ENCODE measurements at places on chromosomes 13 and 19.

DNA sequence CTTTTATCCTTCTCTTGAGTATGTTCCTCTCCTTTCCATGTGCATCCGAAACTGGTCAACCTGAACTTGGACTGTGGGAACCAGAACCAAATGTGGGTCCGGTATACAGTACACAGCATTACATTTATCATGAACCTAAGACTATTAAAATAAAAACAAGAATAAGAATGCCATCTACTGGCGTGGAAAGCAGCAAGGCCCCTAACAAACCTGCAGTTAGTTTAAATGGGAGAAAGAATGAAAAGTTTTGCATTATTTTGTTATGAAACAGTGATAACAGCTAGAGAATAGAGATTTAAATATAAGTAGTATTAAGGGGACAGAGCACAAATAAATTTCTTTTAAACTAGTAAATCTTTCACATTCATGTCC is 159.5 kb downstream of the RBM26 start:
- DNase-seq: no peak

DNA sequence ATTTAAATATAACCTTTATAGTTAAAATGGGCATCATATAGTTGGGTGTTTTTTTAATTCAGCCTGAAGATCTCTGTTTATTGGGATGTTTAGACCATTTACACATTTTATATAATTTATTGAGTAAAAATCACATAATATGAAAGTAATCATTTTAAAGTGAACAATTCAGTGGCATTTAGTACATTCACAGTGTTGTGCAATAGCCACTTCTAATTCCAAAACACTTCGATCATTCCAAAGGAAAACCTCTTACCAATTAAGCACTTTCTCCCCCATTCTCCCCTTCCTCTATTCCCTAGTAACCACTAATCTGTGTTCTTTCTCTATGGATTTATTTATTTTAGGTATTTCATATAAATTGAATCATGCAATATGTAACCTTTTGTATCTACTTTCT is 30.2 kb downstream of the ZNF527 start:
- no peak for DNase-seq

DNA sequence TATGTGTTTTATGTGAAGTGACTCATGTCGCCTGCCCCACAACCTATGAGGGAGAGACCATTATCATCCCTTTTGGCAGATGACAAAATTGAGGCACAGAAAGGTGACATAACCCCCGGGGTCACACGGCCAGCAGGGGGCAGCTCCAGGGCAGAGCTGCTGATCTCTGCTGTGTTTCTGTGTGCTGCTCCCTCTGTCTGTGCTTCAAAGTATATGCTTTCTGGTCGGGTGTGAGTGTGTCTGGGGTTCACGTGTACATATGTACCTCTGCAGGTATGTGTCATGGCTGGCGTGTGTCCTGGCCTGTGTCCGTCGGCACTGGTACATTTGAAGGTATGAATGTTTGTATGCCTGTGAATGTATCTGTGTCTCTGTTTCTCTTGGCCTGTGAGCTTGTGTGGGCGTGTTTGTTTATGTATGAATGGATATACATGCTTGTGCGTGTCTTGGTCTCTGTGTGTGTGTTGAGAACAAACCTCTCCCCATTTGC is 7.1 kb downstream of the LIPE start:
- peak; percentile 74 for DNase-seq

DNA sequence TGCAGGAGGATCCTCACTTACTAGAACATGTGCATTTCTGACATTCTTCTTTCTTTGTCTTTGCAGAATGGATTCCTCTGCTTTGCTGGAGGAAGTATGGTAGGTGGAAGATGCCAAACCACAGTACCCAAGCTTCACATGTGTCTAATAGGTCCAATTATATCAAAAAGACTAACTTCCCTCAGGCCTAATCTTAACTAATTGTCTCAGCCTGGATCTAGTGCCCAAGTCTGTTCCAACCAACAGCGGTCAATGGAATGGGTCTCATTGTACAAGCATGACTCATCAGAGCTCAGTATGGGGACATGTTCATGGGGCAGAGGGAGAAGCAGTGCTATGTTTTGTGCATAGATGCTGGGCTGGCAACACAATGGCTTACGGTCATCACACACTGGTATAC is 81.6 kb upstream of the CSNK1A1L start:
- DNase-seq: no peak

DNA sequence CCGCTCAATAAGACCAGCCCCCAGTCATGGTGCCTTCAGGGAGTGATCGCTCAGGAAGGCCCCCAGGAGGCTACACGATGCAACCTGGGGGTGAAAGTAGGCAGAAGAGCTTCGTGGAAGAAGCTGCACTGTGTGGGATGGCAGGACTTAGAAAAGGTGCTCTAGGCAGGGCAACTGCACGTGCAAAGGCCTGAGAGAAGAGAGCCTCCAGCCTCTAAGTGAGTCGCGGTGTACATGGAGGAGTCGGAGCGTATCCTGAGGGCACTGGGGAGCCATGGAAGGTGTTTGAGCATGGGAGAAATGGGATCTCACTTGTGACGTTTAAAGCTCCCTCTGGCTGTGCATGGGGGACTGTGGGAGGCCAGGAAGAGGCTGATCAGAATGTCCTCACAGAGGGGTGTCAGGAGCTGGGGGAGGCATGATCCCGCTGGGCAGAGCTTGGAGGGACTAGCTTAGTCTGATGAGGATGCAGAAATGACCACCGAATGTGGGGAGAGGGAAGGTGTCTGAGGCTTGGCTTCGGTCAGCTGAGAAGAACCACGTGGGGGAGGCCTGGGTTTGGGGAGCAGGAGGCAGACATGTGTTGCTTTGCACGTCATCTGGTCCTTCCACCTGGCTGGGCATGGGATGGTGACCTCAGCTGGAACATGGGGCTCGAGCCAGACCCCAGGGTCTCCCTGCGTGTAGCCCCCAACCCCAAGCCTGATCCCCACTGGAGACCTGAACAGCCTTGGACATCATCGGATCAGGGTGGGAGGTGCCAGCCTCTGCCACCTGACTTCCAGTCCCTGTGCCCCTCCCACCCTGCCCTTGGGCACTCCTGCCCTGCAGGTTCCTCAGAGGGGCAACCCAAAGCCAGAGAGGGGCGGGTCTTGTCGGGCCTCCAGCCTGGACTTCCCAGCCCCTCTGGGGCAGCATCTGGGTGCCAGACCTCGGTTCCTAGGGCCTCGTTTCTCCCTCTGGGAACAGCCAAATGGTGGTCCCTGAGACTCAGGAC is 1.1 kb downstream of the APC2 start:
- no peak for DNase-seq

- DNase-seq: no peak
These were observed 8.6 kb downstream of the TLE2 start for GRCh38 chr19:3020321-3020960.

DNA sequence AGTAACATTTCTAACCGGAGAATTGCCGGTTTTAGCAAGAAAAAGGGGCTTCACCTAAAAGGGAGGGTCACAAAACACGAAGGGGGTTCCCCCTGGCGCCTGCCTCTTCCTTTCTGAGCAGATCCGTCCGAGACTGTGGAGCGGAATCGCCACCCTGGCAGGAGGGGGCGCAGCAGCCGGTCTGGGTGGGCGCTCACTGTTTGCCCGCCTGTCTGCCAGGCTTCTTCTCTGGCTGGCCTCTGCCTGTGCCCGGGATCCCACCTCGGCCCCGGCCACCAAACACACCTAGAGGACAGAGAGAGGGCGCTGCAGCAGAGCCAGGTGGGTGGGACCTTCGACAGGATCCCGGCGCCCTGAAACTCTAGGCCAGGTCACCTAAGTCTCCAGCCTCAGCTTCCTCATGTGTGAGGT is 15.6 kb downstream of the LSM4 start:
- DNase-seq: no peak

- DNase-seq: no peak
These were observed 613.2 kb upstream of the SLITRK5 start for GRCh38 chr13:87057807-87058520.

- no peak for DNase-seq
These were observed 43.5 kb upstream of the SHISA2 start for GRCh38 chr13:26095338-26095737.

GRCh38 chr13:74444161-74444571 is 310.0 kb upstream of the KLF12 start:
- DNase-seq: no peak

GRCh38 chr13:22789027-22789593 is 391.7 kb upstream of the SGCG start:
- no peak for DNase-seq

DNA sequence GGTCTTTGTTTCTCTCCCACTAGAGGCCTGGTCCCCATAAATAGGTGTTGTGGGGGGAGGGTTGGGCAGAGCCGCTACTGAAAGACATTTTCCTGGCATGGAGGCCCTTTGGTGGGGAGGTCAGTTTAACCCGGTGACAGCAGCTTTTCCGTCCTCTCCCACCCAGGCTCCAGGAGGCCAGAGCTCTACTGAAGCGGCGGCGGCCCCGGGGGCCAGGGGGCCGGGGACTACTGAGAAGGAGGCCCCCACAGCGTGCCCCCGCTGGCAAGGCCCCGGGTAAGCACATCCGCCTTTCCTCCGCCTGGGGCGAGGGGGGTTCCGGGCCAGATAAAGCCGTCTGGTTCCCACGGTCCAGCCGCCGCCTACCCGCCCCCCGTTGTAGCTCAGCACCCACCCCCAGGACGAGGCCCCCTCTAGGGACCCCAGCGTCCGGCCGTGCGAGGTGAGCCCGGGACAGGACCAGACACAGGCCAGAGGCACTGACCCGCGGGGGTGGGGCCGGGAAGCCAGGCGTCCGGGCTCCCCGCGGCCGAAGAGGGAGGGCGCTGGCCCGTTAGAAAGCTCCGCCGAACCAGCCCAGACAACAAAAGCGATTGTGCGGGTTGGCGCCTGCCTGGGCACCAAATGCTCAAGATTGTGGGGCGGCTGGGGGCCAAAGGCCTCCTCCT is 1.1 kb upstream of the LTBP4 start:
- no peak for DNase-seq

GRCh38 chr13:113446488-113446854 is 6.8 kb downstream of the ADPRHL1 start:
- no peak for DNase-seq

- no peak for DNase-seq
These were observed 511.7 kb downstream of the SLITRK6 start for GRCh38 chr13:85287528-85287927.

DNA sequence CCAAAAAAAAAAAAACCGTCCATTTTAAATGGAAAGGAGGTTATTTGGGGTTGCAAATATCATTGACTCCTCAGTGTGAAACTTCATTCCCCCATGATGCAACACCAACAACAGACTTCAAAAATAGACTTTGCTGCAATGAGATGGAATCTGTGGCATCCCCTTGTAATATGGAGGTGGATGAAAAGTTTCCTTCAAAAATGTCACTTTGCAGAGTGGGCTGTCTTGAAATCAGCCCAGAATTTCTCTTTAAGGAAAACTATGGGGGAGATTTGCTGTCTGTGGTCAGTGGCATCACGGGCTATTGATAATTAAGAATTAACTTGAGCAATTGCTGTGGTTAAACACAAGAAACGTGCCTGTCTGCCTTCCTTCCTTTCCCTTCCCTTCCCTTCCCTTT is 1.5 kb downstream of the GPR18 start:
- DNase-seq: no peak

GRCh38 chr13:66689628-66690027 is 540.5 kb downstream of the PCDH9 start:
- no peak for DNase-seq

GRCh38 chr19:2823646-2824045 is 4.0 kb downstream of the ZNF554 start:
- no peak for DNase-seq

DNA sequence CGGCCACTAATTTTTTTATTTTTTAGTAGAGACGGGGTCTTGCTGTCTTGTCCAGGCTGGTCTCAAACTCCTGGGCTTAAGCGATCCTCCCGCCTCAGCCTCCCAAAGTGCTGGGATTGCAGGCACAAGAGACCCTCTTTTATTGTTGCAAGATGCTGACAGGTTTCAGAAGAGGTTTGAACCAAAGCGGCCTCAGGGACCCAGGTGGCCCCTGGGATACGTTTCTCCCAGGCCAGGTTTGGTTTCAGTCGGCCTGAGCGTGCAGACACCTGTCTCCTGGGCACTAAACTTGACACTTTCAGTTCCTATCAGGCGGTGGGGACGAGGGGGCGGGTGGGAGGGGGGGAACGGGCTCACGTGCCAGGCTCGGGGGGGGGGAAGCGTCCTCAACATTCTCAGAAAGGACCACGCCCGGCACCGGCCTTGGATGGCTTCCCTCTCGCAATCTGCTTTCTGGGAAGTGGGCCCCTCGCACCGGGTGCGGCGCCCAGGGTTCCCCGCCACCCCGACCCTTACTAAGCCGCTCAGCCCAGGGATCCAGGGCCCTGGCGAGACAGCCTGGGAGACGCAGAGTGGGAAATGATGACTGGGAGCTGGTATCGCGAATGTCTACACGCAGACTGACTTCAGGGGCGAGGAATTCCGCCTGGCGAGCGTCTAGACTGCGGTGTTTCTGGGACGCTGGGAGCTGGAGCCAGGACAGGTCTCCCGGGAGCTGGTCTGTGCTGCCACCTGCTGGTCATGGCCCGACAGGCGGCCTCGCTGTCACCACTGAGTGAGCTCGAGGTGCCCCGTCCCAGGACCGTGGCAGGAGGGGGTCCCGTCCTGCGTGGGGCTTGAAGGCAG is 91.6 kb downstream of the GNG7 start:
- peak; percentile 87 for DNase-seq

DNA sequence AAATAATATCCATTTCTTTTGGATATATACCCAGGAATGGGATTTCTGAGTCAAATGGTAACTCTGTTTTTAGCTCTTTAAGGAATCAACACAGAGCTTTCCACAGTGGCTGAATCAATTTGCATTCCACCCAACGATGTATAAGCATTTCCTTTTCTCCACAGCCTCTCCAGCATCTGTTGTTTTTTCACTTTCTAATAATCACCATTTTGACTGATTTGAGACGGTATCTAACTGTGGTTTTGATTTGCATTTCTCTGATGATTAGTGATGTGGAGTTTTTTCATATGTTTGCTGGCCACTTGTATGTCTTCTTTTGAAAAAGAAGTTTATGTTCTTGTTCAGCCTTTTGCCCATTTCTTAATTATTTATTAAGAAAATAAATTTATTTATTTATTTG is 352.2 kb upstream of the OBI1 start:
- DNase-seq: no peak

- DNase-seq: peak; percentile 20
These were observed 60.4 kb downstream of the KCNRG start for GRCh38 chr13:50075619-50076097.

- DNase-seq: no peak
These were observed 14.5 kb upstream of the ATP11A start for GRCh38 chr13:112675366-112675756.

- no peak for DNase-seq
These were observed 20.4 kb downstream of the PCID2 start for GRCh38 chr13:113187883-113188665.

- DNase-seq: no peak
These were observed 1495.1 kb downstream of the UQCRFS1 start for GRCh38 chr19:27717825-27718224.

- DNase-seq: no peak
These were observed 420.8 kb upstream of the SLITRK1 start for GRCh38 chr13:84303035-84303434.

DNA sequence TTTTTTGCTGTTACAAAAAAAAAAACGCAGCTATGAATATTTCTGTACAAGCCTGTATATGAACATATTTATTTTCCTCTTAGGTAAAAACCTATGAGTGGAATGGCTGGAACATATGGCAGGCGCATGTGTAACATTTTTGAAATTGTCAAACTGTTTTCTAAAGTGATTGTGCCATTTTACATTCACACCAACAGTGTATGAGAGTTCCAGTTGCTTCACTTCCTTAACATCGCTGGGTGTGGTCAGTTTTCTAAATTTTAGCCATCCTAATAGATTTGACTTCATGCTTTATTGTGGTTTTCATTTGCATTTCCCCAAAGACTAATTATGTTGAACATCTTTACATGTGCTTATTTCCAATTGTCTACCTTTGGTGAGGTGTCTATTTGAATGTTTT is 306.8 kb downstream of the KCNRG start:
- DNase-seq: no peak

GRCh38 chr19:47994209-47994802 is at the start of gene ELSPBP1:
Gene ELSPBP1, plus strand, starts transcription at chr19:47994632. Its CDS starts 14,036 bp downstream, at chr19:48008668.
- no peak for DNase-seq

Measured in CD4-positive, alpha-beta T cell (primary cell).